NCI-H1436 (cell line): ENCODE measurements at places on chromosomes 1 and 21.
A peak's percentile ranks its signal among the peaks of the same experiment; 100 is the strongest.

GRCh38 chr1:49597436-49597835, 426.3 kb downstream of the AGBL4 start:
- DNase-seq = no peak

GRCh38 chr1:151966061-151966460, 27.6 kb downstream of the S100A10 start:
- DNase-seq = no peak

DNA sequence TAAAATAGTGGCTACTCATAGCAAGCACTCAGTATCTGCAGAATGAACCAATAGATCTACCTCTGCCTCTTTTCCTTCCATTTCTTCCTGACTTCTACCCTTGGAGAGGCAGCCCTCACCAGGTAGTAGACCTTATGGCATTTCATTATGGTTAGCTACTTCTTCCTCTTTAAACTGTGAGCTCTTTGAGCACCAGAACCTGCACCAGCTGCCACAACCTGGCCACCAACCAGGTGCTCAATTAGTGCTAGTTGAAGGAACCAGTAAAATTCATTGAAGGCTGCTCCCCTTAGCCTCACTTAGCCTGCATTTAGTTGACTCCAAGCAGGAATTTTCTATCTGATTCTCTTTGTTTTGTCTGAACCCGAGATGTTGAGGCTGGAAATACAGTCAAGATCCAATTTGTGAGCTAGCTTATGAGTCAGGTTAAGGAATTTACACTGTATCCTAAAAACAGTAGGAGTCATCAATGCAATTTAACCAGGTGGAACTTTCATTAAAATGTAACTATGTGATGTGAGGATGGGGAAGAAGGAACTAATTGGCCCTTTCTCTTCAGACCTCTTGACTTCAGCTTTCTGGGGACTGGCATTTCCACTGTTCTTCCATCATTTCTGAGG, 81.5 kb upstream of the UBE2U start:
- DNase-seq = no peak

GRCh38 chr21:17352996-17353655, 159.7 kb upstream of the CXADR start:
- peak; percentile 93 for DNase-seq

- DNase-seq = no peak
Measured at GRCh38 chr1:180841415-180841814, 71.3 kb upstream of the KIAA1614 start.

DNA sequence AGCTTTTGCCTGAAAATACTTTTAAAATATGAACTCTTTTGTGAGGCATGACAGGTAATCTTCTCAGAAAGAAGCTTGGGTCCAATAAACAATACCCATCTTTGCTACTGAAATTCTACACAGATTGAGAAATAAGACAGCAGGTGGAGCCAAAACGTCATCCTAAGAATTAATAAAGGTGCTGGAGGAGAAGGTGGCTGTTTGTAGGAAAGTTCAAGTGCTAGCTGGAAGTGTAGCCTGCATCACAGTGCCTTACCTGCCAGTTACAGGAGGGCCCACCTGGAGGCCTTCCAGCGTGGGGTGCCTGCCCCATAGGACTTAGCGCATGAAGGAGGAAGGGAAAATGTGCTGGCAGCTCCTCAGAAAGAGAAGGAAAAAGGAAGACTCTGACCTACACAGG, 93.7 kb downstream of the TTC3 start:
- no peak for DNase-seq

- DNase-seq = no peak
Measured at GRCh38 chr1:226643177-226643576, 94.6 kb downstream of the STUM start.

- no peak for DNase-seq
Measured at GRCh38 chr21:44013380-44014088, 1.4 kb downstream of the TRAPPC10 start.

DNA sequence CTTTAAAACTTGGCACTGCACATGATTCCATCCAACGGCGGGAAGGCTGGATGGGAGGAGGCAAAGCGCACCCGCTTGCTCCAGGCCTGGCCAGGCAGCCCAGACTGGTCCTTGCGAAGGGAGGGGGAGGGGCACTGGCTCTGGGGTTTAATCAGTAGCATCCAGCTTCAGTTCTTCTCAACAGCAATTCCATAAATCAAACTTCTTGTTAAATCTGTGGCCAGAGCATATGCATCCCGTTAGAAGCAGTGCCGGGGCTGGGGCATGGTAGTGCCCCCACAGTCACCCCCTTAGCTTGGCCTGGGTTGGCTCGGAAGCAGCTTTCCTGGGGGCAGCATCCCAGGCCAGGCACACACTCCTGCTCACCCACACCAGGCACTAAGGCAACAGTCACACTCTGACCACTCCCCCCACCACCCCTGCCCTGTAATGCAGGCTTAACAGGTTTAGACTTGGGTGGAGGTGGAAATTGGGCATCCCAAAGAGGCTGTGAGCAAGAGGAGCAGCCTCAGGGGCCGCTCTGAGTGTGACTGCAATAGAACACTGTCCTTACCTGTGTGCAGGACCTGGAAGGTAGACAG, 94.1 kb upstream of the CASZ1 start:
- DNase-seq = no peak

DNA sequence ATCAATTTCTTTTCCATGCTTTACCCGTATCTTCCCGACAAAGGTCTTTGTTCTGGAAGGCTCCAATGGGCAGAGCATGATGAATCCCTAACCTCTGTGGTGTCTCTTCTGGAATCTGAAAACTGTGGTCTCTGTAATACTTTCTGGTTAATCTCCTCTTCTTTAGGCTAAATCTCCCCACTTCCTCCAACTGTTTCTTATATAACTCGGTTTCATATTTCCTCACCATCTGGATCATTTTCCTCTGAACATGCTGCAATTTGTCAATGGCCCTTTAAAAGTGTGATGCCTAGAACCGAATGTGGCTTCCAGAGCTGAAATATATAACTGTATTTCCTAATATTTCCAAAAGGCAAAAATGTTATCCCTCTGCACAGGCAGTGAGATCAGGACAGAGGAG, 66.1 kb downstream of the ALG14 start:
- DNase-seq = no peak

DNA sequence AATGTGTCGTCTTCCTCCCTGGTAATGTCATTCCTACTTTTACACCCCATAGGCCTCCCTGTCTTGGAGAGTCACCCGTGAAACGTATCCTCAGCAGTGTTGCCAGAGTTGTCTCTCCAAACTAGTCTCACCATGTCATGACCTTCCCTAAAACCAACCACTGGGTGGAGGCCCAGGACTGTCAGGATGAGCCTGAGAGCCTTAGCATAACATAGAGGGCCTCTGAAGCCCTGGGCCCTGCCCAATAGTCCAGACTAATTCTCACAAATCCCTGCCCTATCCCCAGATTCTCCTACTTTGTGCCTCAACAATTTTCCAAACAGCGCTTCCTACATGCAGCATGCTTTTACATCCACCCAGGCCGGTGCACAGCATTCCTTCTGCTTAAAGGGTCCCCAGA, 29.3 kb upstream of the HSD3B1 start:
- no peak for DNase-seq
